ENCODE measurements at places on chromosomes 4 and X.

DNA sequence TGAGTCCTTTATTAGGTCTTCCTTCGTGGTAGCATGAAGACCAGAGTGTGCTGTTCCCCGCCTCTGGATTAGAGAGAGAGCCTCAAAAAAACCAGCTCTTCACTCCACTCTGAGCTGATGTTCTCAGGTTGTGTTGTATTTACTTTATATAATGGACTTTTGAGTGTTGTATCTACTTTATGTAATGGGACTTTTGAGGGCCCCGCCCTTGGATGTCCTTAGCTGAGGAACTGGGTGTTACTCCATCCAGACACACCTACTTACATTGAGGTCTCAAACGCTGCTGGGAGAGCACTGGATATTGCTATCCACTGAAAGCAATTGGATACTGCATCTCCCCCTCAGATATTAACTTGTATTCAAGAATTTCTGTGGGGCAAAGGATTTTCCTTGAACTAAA, 28.2 kb downstream of the ATP8A1 start:
- no peak for DNase-seq

DNA sequence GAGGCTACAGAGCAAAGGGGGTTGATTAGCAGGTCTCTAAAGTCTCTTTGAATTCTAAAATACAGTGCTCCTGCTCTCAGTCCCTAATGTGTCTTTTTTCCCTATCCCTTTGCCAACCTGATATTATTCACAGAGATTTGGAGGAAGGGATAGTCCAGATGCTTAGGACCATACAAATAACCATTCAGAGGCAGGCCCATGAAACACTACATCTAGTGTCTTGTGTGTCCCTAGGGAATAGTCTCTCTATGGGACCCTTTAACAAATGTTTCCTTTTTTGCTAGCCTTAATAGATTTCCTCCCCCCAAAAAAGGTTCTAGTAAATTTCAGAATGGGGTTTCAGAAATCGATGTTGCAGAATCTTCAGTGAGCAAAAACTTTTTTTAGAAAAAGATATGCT, 1.7 kb downstream of the NR0B1 start:
- DNase-seq, result no peak

DNA sequence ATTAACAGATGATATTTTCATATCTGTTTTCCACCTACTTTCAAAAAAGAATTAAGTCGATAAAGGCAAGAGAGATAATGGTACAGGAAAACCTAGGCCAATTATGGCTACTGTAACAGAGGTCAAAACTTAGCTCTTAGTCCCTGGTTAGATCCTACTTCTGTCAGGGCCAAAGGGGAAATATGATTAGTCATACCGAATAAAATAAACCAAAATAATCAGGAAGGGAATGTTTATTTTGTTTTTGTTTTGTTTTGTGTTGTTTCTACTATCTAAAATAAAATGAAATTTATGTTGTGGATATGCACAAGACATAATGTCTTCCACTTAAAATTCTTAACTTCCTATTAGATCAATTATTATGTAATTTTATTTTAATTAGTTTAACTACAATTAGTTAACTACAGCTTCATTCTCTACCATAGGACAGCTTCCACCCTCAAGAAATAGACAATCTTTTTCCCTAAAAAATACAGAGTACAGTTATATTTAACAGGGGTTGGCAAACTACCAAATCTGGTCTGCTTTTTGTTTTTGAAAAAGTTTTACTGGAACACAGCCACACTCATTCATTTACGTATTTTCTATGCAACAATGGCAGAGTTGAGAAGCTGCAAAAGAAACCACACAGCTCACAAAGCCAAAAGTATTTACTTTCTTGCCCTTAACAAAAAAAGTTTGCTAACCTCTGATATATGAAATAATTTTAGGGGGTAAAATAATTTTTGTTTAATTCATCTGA, 25.4 kb downstream of the TMEM47 start:
- no peak for DNase-seq

- no peak for DNase-seq
Measured at GRCh38 chrX:52576474-52576873, 59.6 kb upstream of the XAGE1B start.

DNA sequence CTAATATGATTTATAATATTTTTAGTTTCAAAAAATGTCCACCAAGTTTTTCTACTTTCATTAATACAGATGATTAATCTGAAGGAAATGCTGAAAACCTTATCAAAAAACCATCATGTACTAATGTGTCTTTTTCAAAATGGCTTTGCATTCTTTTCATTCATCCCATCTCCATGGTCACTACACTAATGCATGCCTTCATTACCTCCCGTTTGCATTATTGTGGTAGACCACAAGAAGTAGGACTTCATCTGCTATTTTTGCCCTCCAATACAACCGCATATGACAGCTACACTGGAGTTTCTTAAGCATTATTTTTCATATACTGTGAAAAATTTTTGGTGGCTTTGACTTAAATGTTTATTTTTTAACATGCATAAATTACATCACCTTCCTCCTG, 37.9 kb upstream of the FSTL5 start:
- DNase-seq, result no peak

DNA sequence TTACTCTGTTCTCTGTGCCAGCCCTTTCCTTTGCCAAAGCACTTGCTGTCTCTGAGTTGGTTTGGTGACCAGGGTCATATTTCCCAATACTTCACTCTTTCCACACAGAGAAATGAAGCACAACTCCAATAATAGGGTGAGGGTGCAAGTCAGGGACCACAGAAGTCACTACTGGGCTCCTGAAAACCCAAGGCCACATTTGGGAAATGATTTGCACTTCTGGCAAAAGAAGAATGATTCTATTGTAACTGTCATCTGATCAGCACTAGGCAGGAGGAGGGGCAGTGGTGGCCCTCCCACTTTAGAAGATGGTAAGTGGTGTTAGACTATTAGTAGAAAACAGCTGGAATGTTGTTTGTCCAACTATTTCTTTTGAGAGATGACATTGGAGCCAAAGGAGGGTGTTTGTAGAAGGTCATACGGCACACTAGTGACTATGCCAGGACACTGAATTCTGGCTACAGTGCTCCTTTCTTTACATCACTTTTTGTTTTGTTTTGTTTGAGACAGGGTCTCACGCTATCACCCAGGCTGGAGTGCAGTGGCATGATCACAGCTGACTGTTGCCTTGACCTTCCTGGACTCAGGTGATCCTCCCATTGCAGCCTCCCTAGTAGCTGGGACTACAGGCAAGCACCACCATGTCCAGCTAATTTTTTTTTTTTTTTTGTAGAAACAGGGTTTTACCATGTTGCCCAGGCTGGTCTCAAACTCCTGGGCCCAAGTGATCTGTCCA, 10.8 kb upstream of the HADH start:
- DNase-seq, result no peak

- no peak for DNase-seq
Measured at GRCh38 chr4:156295676-156296195, 342.1 kb upstream of the CTSO start.

DNA sequence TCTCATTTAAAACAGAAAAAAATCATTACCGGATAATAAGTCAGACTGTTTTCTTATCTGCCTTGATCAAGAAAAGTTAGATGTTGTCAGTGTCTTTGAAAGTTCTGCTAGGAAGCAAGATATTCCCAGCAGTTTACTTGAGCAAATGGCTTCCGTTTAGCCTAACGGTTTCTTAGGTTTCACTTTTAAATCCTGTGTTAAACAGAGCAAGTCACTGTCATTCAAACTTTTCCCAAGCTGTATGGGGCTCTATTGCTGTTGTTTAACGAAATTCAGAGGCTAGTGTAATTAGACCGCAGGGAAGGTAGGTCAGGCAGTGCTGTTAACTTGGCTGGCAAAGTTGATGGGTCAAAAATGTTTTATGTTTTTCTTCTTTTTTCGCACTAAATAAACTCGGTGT, 80.3 kb upstream of the NEIL3 start:
- DNase-seq, result no peak

- DNase-seq, result no peak
Measured at GRCh38 chr4:185469580-185470154, 1.9 kb downstream of the CCDC110 start.

- DNase-seq, result no peak
Measured at GRCh38 chr4:133000012-133000411, 149.1 kb upstream of the PCDH10 start.

DNA sequence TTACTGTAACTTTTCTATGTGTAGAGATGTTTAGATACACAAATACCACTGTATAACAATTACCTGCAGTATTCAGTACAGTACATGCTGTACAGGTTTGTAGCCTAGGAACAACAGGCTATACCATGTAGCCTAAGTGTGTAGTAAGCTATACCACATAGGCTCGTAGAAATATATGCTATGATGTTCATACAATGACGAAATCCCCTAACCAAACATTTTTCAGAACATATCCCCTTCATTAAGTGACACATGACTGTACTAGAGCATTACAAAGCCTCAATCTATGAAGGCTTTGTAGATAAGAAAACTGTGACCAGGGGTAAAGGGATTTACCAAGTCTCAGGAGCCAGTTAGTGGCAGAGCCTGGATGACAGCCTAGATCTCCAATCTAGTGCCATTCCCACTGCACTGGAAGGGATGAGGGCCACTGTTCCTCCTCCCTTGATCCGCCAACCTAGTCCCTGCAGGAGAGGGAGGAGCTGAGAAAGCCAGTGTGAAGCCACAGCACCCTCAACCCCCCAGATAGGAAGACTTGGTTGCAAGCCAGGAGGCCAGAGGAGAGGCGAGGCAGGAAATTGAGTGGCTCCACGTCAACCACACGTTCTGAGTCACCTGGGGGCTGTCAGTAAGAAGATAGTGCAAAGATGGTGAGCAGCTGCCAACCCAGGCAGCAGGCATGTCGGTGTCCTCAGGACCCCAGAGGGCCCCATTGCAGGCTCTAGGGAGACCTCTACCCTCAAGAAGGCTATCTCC, 227.7 kb downstream of the BCOR start:
- no peak for DNase-seq

- peak; percentile 22 for DNase-seq
Measured at GRCh38 chrX:143634663-143635455, 1.0 kb downstream of the SLITRK4 start.

DNA sequence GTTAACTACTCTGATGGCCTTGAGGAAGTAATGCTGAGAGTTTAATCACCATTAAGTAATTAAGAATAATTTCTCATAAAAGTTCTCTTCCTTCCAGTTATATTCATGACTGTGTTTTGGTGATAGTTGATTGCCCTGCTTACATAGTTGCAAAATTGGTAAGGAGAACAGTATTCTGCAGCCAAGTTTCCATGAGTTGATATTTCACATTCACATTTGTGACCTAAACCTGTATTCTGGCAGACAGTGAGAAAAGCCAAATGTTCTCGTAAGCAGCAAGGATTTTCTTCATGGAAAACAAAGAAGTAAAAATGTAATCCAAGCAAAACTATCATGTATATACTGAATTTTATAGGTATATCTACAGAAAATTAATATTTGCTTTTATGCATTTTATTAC, 187.8 kb upstream of the NUDT6 start:
- DNase-seq, result no peak

- no peak for DNase-seq
Measured at GRCh38 chrX:48498374-48498809, 10.4 kb upstream of the PORCN start.

GRCh38 chr4:177441061-177441802, 1.0 kb downstream of the AGA start:
- no peak for DNase-seq

DNA sequence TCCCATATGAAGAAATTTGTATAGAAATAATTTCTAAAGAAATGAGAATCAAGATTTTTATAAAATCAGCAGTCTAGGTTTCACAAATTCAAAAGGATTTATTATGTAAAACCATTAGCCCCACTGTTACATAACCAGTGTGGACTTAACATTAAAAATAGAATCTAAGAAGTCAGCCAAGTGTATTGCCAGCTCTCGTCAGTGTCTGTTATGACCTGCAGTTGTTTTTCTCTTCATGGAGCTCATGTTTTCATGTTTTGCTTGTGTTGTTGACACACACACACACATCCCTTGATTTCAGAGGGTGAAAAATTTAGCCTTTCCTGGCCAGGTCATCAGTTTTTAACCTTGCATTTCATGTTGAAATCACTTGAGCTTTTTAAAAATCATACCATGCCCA, 39.5 kb downstream of the USP38 start:
- no peak for DNase-seq

DNA sequence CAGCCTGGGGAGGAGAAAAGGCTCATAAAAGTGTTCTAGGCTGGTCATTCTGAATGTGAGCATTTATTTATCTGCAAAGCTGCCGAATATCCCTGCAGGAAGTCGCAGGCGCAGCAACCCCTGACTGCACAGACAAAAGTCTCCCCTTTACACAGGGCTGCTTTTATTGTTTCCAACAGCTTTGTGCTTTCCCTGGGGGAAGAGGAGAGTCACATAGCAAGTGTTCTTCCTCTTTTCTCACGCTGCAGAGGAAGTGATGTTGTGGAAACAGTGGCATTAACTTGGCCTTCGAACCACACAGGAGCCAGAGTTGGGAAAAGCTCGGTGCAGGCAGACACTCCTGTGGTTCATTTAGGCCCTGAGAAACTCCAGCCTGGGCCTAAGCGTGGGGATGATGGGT, 81.5 kb upstream of the BCOR start:
- DNase-seq, result no peak

GRCh38 chr4:140834839-140835495, 78.8 kb upstream of the TBC1D9 start:
- no peak for DNase-seq

DNA sequence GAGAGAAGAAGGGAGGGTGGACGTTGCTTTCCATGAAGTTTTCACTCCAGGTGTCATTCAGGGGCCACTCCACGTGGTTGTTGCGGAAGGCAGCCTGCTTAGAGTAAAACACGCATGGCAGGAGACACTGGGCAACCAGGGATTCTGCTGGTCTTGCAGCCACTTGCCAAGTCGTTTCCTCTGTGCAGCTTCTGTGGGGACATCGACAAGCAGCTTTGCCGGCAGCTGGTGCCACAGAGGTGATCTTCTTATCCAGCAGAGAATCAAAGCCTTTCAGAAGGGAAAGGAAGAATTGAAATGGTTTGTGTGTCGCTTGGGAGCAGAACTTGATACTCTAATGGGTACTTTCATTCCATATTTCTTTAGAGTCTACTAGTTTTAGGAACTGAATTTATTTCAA, 867.1 kb upstream of the TENM3 start:
- no peak for DNase-seq

DNA sequence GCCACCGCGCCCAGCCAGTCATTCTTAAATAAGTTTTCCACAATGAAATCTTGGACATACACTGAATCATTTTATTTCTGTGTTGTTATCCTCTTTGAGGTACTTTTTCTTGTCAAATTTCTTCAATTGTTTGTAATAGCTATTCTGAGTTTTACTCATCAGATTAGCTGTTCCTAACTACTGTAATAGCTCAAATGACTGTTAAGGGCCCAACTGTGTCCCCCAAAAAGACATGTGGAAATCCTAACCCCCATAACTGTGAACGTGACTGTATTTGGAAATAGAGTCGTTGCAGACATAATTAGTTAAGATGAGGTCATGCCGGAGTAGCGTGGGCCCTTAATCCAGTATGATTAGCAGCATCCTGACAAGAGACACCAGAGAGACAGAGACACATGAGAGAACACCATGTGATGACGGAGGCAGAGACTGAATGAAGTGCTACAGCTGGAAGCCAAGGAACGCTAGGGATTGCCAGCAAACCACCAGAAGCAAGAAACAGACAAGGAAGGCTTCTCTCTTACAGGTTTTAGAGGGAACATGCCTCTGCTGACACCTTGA, 22.9 kb downstream of the ACOT9 start:
- no peak for DNase-seq
